ENCODE measurements at places on chromosomes 6 and 20.

- DNase-seq, result no peak
Observed at GRCh38 chr20:4730780-4731179, 9.1 kb downstream of the PRND start.

DNA sequence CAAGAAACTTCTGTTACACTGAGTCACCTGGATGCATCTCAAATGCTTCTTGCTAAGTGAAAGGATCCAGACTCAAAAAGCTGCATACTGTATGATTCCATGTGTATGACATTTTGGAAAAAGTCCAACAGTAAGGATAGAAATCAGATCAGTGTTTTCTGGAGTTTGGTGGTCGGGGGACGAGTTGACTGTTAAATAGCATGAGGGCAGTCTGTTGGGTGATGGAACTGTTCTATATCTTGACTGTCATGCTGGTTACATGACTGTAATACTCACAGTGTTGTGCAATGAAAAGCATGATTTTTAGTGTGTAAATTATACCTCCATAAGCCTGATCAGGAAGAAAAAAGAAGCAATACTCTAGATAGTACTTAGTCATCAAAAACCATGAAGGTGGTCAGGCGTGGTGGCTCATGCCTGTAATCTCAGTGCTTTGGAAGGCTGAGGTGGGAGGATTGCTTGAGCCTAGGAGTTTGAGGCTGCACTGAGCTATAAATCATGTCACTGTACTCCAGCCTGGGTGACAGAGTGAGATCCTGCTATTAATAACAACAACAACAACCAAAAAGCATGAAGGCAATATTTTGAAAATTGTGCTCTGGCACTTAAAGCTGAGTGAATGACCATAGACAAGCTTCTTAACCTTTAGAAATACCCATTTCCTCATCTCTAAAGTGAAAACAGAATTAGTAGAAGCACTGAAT is 30.5 kb upstream of the SASH1 start:
- DNase-seq, result no peak

GRCh38 chr20:31670371-31671228 is 32.9 kb downstream of the COX4I2 start:
- no peak for DNase-seq

DNA sequence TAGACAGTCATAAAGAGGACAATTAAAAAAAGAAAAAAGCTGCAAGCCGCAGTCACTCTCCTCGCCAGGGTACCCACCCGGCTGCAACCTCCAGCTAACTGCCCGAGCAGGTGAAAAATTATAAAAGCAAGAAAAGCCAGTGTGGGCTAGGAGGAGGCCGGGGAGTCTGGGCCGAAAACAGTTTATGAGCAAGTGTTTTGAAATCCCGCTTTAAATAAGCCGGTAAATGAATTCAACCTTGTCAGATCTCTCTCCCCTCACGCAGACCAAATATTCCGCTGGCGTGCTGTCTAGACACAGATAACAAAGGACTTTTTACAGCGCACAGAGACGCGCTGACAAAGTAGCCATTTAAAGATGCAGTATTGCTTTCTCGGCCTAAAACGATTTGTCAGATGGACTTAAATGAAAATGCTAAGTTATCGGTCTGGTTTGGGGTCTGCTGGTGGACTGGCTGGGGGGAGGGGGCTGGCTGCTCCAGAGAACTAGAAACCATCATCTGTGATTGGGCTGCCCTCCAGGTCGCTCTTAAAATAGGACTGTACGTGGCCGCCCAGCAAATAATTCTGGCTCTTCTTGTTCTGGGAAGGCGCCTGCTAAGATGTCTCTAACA is 24.6 kb downstream of the PMEPA1 start:
- DNase-seq, result no peak

DNA sequence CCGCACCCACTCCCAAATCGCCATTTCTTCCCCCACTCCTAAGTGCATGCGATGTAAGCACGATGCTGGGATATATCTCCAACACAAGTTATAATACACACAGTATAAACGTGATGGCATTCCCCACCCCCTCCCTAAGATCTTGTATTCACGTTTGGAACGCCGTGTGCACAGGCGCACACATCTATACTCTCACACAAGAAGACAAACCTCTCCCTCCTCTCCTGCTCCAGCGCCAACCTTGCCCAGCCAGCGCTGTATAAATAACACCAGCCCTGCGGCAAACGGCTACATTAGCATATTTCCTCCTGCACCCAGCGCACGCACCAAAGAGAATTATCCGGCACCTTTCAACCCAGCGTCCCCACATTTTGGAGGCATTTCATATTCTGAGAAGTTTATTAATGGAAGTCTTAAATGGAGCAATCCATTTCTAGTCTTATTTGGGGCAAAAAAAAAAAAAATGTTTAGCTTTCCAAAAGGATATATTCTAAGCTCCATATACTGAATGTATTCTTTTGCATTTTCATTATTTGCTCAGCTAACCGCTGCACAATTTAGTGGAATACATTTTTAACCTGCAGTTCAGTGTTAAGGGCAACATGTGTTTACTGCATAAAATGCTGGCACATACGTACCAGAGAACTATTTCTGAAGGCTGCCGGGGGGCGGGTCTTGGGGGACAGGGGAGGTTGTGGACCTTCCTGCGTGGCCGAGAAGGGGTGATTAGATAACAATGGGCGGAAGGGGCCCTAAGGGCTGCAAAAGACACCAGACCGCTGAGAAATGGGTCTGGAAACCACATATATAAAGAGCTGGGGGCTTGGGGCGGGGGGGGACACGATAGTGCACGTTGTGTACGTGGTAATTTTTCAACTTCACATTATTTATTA is 1.1 kb upstream of the SLC22A23 start:
- no peak for DNase-seq

DNA sequence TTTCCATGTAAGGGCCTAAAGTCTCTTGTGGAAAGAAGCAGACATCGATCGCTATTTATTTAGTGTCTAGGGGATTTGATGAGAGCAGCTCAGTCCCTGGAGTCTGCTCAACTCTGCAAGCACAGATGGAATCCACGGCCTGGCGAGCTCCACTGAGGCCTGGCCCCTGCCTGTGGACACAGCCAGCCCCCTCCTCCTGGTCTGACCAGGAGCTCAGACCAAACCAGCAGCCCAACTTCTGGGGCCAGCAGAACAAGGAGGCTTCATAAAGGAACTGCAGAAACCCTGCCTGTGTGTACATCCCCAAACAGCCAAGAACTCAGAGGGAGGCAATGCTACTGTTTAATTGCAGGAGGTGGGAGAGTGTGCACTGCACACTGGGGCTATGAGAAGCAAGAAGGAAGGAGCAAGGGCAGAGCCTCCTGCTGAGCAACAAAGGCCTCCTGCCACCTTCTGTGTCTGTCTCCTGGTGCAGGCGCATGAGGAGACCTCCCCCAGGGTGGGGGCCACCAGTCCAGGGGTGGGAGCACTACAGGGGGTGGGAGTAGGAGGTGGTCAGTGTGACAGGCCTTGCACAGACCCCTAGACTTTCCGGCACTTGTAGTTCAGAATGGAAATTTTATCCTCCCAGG is 3.8 kb downstream of the CST5 start:
- DNase-seq, result no peak

DNA sequence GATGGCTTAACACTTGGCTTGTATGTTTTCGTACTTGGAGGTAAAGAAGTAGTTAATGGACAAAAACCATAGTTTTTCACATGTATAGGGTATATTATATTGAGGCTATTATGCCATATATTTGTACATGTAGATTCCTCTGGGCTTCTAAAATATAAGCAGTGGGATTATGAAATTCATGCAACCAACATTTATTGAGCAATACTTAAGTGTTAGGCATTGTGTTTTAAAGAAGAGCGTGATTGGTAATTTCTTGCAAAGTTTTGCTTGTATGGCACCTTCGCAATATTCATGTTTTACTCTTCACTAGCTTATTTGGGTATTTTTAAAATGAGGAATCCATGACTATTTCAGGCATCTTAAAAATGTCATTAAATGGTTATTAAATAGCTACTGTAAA is 2.5 kb downstream of the TULP4 start:
- no peak for DNase-seq

- no peak for DNase-seq
Observed at GRCh38 chr6:132190097-132190814, 211.0 kb downstream of the MOXD1 start.

GRCh38 chr6:158907931-158908330 is 88.8 kb upstream of the EZR start:
- DNase-seq, result no peak

GRCh38 chr6:104087765-104088164 is 772.0 kb downstream of the HACE1 start:
- DNase-seq, result no peak

DNA sequence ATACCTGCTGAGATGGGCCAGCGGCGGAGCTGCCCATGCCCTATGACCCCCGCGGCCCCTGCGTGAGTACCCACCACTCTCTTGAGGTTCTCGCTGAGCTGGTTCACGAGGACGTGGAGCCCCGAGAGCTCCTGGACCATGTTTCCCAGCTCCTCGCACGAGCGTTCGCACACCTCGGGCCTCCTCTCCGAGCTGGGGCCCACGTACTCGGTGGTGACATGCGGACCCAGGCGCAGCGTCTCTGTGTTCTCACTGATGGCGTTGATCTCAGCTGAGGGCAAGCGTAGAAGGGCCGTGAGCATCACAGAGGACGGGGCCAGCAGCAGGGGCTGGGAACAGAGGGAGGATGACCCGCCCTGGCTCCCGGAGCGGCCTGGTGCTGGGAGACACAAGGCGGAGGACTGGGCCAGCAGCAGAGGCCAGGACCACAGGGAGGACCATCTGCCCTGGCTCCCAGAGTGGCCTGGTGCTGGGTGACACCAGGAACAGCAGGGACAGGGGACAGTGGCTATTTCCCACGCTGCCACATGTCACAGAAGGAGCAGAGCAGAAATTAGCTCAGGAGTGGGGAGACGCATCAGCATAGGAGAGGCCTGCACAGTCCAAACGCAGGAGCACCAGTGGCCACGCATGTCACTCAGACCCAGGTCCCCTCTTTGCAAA is 11.8 kb downstream of the THBS2 start:
- no peak for DNase-seq

DNA sequence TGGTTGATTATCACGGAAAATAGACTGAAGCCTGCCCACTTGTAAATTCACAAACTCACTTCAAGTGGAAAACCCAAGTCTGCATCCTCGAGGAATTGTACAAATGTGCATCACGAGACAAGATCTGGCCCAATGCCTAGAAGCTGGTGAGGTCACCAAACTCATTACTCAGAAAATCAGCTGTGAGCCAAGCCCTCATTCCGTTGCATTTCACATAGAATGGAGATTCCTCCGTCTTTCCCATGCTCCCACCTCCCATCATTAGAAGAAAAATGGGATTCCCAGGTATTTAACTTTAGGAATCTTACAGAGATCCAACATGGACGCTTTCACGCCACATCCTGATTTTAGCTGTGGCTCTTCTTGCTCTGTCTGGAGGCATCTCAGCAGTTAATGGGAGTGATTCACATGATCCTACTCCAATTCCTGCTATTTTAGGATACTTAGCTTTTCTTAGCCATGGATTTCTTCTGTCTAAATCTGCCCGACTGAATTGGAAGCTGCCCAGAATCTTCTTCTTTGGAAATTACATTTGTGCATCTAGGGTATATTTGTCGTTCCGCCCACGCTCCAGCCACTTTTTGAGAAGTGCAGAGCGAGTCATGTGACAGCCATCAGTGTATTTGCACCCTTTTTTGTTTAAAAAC is 68.7 kb upstream of the STMND1 start:
- DNase-seq, result no peak

GRCh38 chr20:57108742-57109570 is 157.5 kb downstream of the BMP7 start:
- DNase-seq, result no peak

DNA sequence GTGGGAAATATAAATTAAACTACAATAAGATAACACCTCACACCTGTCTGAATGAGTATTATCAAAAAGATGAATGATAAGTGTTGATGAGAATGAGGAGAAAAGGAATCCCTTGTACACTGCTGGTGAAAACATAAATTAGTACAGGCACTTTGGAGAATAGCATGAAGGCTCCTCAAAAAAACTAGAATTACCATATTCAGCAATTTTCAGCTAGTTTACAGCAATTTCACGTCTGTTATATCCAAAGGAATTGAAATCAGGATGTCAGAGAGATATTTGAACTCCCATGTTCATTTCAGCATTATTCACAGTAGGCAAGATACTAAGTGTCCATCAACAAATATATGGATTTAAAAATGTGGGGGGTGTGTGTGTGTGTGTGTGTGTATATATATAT is 292.6 kb downstream of the CLVS2 start:
- no peak for DNase-seq

DNA sequence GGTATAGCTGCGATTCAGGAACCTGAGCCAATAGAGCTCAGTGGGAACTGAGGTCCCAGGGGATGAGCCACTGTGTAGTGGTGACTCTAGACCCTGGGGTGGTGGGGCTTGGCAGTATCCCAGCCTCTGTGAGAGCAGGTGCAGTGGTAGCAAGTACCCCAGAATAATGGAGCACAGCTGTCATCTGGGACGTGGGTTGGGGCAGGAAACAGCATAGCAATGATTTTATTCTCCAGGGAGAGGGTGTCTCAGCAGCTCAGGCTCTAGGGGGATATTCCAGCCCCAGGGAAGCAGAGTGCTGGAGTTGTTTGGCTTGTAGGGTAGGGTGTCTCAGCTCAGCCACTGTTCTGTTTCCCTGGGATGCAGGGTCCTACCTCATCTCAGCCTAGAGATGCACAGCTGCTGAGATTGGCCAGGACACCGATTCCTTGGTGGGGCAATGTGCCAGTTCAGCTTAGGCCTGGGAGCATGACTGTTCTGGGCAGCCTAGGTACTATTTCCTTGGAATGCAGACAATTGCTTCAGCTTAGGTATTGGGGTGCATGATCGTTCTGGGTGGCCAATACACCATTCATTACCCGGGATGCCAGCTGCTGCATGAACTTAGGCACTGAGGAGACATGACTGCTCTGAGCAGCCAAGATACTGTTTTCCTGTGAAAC is 34.0 kb upstream of the NUP153 start:
- no peak for DNase-seq

- DNase-seq, result no peak
Observed at GRCh38 chr6:23415819-23416427, 710.1 kb upstream of the NRSN1 start.

GRCh38 chr20:57991211-57991881 is 237.1 kb downstream of the ANKRD60 start:
- DNase-seq, result no peak

DNA sequence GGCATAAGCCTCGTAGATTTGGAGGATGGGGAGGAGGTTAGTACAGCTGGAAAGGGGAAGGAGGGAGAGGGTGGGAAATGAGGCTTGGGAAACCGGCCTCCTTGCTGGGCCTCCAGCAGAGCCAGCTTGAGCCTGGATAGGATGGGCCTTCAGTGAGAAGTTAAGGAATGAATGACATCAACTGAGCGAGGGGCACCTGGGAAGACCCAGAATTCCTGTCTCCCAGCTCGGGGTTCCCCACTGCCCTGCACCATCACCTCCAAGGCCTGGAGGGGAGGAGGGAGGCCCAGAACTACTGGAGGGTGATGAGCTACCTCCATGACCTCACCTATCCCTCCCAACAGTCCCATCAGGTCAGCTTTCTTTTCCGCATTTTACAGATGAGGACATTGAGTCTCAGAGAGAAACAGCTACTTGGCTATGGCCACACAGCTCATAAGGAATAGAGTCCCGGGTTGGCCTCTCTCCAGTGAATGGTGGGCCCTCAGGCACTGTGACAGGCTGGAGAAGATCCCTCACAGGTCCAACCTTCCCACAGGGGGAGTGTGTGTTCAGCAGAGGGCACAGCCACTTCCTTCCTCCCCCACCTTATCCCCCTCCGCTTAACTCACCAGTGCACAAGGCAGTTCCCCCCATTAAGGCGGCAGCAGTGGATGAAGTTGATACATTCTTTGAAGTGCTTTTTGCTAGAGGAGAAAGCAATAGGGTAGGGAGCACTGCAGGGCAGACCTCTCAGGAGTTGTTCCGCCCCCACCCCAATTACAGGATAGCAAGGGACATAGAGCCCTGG is 6.8 kb downstream of the DUSP15 start:
- DNase-seq, result no peak

Measured in activated CD4-positive, alpha-beta T cell treated with anti-CD3 and anti-CD28 coated beads for 24 hours (primary cell).